Activated gamma-delta T cell treated with Interleukin-2 at 50 U/mL for 16 hours (primary cell): ENCODE measurements at places on chromosomes 13 and 19.

GRCh38 chr19:7887408-7888144, 734 bp upstream of the LRRC8E start:
- DNase-seq: no peak

DNA sequence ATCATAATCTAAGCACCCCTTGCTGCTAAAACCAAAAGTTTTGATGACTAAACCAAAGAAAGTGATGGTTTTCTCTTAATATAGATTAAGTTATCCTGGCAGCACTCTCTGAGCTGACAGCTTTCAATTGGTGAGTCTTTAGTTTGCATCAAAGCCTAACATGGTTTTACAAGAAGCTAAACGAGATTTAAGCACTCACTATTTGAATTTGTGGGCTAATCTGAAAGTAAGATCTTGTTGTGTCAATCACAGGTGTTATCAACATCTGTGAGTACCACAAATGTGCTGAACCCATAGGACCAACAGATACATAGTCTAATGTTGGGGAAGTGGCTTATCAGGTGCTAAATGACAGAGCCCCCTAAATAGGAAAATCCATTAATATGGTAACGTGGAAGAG, 223.9 kb downstream of the LHFPL6 start:
- no peak for DNase-seq

GRCh38 chr13:102460806-102461205, 59.0 kb upstream of the FGF14 start:
- DNase-seq: no peak

- DNase-seq: no peak
Measured at GRCh38 chr13:80341756-80342370, 937 bp upstream of the SPRY2 start.

DNA sequence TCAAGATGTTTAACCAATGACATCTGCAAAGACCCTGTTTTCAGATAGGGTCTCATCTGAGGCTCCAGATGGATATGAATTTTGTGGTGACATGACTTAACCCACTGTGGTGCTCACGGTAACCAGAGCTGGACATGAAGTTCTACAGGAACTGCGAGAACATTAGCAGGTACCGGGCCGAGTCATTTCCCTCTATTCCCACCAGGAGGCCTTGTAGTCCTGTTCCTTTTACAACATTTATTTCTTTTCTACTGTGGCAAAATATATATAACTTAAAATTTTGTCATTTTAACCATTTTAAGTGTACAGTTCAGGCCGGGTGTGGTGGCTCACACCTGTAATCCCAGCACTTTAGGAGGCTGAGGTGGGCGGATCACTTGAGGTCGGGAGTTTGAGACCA, 7.6 kb upstream of the TSPAN16 start:
- no peak for DNase-seq

- DNase-seq: no peak
Measured at GRCh38 chr13:30905932-30906383, at the start of gene MEDAG. Gene MEDAG, plus strand, starts transcription at chr13:30906271. Its CDS starts 245 bp downstream, at chr13:30906516.

DNA sequence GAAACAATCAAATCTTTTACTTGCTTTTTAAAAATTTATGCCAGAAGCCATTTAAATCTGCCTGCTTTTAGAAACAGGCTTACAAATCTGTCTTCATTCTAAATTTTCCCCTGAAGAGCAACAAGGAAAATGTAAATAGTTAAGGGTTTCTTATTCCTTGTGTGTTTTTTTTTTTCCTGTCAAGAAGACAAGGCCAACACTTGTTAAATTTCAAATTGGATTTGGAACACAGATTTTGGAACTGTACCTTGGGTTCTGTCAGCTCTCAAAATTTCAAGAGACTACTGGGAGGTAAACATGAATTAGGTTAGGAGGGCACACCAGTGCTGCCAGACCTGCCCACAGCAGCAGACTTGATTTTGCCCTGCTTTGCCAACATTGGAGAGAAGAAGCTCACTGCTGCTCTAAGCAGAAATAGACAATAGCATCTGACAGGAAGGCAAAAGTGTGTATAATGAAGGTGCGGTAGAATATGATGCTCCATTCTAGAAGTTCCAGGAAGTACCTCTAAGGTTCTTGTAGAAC, 121.7 kb downstream of the NHLRC3 start:
- DNase-seq: no peak

DNA sequence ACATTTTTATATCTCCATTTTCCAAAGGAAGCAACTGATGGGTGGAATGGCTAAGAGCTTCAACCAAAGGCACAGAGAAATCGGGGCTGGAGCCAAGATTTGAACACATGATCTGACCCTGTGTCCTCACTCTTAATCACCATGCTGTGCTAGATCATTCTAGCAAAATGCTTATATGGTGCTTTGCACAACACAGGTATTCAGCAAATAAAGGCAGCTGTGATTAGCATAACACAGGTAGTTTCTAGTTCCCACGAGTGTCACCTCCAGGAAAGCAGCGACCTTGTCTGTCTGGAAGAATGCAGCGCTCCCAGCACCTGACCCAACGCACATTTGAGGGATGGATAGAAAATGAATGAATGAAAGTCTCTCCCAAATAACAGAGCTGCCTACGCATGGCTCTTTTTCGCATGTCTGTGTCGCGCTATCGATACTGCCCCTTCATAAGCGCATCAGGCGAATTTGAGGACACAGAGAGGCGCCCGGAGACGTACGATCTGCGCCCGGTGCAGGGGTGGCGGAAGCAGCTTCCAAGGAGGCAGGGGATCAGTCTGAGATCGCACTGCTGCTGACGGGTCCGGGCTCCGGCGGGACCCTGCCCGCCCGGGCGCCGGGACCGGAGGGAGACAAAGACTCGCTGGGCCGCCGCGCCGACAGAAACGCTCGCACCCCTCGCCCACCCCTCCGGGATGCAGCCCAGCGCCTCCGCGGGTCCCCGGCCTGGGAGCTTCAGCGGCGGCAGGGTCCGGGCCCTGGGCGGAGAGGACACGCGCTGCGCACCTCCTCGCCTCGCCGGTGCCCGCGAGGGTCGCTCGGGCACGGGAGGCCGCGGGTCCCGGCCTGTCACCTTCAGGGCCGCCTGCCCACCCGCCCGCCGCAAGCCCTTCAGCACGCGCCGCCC, 609 bp downstream of the EPS15L1 start:
- peak; percentile 15 for DNase-seq

DNA sequence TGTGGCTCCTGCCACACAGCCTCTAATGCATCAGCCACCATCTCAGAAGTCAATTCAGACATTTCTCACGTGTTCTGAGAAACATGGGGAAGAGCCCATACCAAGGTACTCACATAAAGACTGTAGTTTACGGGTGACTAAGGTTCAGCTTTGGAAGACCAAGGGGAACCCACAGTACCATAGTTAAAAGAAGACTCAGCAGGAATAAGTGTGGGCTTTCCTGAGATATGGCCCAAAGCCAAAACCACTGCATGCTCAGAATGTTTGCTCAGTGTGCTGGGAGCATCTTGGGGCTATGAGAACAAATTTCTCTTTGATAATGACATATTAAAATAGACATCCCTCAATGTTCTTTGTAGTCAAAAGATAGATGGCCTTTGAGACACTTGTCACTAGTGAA, 283.8 kb downstream of the DCT start:
- DNase-seq: no peak

- DNase-seq: no peak
Measured at GRCh38 chr19:29928831-29929230, 13.2 kb upstream of the URI1 start.

- DNase-seq: no peak
Measured at GRCh38 chr13:49783865-49784264, 8.6 kb downstream of the KPNA3 start.

DNA sequence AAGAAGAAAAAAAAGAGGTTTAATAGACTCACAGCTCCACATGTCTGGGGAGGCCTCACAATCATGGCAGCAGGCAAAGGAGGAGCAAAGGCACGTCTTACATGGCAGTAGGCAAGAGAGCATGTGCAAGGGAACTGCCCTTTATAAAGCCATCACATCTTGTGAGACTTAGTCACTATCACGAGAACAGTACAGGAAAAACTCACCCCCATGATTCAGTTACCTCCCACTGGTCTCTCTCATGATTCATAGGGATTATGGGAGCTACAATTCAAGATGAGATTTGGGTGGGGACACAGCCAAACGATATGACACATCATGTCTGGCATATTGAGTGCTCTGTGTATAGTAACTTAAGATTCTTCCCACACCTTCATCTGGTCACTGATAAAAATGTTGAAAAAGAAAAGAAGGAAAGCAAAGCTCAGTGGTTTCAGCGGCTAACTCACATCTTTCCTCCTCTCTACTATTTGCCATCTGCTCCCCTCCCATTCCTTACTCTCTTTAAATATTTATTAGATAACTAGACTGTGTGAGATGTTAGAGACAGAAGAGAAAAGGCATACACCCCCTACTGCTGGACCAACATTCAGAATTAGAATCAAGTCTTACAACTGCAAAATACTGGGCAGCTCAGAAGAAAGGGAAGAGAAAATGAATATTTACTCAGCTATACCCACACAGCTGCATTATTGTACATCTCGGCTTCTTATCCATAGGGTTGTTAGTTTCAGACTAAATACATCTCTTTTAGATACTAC, 60.1 kb upstream of the AKAP11 start:
- no peak for DNase-seq

DNA sequence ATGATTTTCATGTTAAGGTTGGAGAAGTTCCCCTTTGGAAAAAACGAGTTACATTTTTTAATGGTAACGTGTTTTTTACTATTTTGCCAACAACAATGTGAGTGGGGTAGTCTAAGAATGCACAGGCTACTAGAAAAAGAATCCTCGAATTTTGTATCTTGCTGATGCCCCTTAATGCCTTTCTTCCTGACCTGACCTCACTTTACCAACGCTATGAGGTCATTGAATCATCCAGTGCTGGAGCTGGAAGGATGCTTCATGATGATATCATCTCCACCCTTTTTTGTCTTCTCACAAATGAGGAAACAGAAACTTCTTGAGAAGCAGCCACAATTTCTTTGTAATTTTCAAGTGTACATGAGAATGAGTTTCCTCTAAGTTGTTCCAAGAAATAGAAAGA, 8.2 kb upstream of the UBL3 start:
- no peak for DNase-seq

DNA sequence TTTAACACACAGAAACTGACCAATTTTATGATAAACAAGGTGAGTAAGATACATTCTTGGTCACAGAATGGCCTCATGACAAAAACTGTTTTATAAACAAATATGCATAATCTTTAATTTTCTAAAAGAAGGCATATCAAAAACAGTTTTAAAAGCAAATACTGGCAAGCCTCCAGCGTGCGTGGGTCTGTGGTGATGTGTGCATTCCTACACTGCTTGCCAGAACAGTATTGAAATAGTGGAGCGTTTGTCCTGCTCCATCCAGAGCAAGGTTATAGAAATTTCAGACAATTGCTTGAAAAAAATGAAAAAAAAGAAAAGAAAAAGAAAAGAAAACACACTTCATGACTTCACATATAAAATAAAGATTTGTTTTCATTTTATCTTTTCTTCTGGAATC, 140.9 kb downstream of the MZT1 start:
- DNase-seq: no peak

- DNase-seq: no peak
Measured at GRCh38 chr13:45696610-45697226, 5.4 kb upstream of the CBY2 start.

GRCh38 chr13:37163641-37164265, 58.3 kb upstream of the CSNK1A1L start:
- no peak for DNase-seq
